Pulmonary artery endothelial cell (primary cell): ENCODE measurements at places on chromosomes 16 and 17.

DNA sequence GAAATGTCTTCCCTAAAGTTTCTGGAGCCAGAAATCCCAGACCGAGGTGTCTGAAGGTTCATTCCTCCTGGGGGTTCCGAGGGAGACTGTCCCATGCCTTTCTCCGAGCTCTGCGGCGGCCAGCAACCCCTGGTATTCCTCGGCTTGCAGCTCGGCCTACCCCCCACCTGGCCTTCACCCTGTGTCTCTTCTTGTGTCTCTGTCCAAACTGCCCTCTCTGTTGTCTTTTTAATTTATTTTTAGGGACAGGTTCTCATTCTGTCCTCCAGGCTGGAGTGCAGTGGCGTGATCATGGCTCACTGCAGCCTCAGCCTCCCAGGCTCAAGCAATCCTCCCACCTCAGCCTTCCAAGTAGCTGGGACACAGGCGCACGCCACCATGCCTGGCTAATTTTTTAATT, 211.7 kb downstream of the SEC14L1 start:
- no peak for DNase-seq

DNA sequence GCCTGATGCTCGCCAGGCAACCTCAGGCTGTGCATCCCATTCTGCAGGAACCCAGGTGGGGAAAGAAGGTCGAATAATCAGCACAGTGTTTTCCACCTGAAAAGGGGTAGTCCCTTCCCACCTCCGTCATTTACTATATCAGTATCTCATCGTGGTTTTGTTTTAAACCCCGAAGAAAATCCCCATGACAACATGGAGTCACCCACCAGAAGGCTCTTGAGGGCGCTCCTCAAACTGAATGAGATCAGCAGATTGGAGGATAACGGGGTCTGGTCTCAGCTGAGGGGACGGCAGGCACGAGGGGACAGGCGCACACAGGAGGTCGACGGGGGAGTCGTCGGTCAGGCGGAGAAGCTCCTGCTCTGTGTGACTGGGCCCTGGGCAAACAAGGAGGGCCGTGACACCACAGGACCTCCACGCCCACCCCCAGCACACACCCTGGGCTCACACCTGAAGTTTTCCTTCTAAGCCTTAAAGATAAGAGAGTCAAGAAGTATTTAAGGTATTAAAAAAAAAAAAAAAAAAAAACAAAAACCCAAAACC, 44.2 kb downstream of the MARF1 start:
- no peak for DNase-seq

- DNase-seq: no peak
Measured at GRCh38 chr16:11414815-11415775, 69.8 kb downstream of the RMI2 start.

DNA sequence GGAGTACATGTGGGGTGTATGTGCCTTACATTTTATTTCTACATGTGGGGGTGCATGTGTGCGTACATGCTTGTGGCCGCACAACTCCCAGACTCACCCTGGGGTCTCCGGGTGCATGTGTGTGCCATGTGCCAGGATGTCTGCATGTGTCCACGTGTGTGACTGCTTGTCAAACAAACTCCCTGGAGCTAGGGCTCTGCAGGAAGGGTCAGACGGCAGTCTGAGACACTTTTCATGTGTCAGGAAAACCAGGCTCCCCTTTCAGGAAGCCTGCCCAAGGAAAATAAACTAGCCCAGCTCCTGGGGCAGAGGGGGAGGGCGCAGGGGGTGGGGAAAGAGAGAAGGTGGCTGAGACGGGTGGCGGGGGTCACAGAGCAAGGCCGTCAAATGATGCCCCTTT, 44.7 kb downstream of the FZD2 start:
- no peak for DNase-seq

- no peak for DNase-seq
Measured at GRCh38 chr17:76947309-76947708, 79.1 kb downstream of the MGAT5B start.

DNA sequence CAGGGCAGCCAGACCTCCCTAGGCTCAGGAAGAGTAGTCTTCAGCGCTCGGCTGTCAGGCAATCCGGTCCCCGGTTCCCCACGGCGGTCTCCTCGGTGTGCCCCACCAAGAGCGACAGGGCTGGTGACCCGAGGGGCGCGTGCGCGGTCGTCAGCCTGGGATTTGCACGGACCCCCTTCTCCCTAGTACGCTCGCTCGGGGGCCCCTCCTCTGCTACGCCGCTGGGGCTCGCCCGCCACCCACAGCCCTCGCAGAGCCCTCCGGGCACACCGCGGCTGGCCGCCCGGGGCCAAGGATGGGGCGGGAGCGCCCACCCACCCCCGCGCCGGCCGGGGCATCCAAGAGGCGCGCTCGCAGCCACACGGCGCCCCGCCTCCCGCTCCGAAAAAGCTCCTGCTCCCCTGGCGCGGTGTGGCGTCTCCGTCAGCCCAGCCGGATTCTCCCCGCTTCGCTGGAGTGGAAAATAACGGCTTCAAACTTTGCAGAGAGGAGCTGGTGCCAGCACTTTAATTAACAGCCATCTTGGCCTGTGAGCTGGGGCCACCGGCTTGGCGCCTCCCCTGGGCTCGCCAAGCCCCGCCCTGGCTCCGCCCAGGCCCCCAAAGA, 2.1 kb upstream of the C1QL1 start:
- no peak for DNase-seq

- no peak for DNase-seq
Measured at GRCh38 chr17:71438631-71439146, 682.1 kb upstream of the SOX9 start.

GRCh38 chr16:51766739-51767138, 615.7 kb upstream of the SALL1 start:
- DNase-seq: no peak

- peak; percentile 81 for DNase-seq
Measured at GRCh38 chr17:34177642-34178041, 77.4 kb upstream of the CCL2 start.

DNA sequence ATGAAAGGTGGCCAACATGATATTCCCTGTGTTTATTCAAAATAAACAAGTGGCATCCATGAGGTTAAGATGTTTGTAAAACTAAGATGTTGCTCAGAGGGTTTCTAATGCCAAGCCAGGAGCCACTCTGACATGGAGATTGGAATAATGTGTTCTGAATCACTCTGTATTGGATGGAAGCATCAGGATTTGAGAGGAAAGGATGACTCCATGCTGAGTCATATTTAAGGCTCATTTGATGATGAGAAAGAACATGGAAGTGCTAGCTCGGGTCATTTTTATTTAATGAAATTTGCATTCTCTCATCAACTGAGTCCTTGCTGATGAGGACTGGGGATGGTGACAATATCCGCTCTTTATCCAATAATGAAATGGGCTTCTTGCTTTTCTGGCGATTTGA, 6.2 kb downstream of the VAT1L start:
- DNase-seq: peak; percentile 19

DNA sequence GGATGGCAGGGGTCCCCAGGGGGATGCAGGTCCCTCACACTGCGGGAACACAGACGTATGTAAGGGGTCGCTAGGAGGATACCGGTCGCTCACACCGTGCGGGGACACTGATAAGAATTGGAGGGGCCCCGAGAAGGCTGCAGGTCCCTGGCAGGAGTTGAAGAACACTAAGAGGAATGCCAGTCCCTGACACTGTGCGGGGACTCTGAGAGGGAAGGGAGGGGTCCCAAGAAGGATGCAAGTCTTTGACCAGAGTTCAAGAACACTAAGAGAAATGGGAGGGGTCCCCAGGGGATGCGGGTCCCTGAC, 510 bp downstream of the ERCC4 start:
- DNase-seq: no peak

GRCh38 chr16:29674188-29674587, 4.8 kb upstream of the QPRT start:
- DNase-seq: no peak

GRCh38 chr16:68253721-68254120, 8.5 kb downstream of the PLA2G15 start:
- no peak for DNase-seq

- no peak for DNase-seq
Measured at GRCh38 chr16:30024451-30024850, 1.5 kb downstream of the C16orf92 start.

DNA sequence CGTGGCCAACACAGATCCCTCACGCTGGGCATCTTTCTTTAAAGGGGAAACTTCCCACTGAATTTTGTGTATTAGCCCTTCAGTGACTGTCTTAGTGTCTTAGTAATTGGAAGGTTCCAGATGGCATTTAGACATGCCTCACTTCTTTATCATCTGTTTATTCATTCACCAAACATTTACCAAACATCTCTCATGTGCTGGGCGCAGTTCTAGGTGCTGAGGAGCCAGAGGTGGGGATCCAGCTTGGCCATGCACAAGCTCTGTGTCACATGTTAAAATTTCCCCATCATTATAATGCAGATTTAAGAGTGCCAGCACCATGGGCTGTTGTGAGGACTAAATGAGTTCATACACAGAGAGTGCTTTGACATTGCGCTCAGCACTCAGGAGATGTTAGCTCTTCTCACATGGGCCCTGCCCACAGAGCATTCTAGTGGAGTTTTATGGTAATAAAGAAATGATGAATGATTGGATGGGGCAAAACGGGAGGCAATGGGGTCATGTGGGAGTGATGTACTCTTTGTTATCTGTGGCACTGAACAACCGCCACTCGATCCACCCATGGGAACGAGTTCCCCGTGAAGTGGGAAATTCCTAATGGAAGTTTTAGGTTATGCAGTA, 119.7 kb downstream of the SNX29 start:
- DNase-seq: no peak

DNA sequence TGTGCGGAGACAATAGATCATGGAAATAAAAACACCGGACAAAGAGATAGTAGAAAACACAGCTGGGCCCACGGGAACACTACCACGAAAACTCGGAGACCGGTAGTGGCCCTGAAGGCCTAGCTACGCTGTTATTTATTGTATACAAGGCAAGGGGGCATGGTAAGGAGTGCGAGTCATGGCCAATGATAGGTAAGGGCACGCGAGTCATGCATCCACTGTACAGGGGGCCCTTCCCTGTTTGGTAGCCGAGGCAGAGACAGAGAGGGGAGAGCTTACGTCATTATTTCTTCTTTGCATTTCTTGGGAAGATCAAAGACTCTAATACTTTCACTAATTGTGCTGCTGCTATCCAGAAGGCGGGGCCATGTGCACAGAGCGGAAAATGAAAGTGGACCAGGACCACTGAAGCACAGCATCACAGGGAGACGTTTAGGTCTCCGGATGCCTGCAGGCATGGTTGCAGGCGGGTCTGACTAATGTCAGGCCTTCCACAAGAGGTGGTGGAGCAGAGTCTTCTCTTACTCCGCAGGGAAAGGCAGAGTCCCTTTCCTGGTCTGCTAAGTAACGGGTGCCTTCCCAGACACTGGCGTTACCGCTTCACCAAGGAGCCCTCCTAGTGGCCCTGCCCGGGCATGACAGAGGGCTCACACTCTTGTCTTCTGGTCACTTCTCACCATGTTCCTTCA, 74.4 kb upstream of the ARL4D start:
- no peak for DNase-seq

GRCh38 chr16:12876778-12877177, 24.6 kb upstream of the SHISA9 start:
- no peak for DNase-seq
